ENCODE measurements at places on chromosomes 3 and 15. TPM values are rescaled to one million over a fixed set of nuclear protein-coding genes. Genes with fewer than 3 reads are reported as not detected.
A peak's percentile ranks its signal among the peaks of the same experiment; 100 is the strongest.

DNA sequence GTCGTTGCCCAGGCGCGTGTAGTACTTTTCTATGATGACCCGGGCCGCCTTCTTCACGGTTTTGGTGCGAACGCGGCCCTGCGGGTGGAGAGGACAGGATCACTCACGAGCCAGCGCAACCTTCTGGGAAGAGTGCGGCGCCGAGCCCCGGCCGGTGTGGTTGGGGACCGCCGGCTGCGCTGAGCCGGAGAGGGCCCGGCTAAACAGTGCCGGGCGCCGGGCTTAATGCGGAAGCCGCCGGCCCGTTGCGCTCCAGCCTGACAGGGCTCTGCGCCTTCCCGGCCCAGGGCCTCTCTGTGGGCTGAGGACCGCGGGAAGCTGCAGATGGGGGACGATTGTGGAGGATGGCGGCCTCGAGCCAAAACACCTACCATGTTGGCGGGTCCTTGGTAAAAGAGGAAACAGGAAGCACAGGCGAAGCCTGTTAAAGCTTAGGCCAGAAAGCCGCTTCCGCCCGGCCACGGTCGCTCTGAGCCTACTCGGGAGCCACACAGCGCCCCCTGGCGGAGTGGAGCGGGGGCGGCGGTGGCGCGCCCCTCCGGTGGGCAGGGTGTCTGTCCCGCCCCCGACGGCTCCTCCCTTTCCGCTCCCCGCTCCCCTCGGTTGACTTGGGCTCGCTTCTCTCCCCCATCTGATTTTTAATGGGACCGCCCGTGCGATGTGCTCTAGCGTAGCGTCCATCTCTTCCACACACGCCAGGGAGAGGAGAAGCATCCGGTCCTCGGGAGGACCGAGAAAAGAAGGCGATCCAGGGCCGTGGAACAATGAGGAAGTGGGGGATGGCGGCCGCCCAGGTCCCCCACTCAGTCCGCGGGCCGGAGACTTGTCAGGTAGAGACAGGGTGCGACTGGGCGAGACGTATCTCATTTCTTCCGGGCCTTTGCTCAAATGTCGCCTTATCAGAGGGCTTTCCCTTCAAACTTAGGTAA is at the start of gene RPS17:
Gene RPS17, minus strand, starts transcription at position 403 of the 929 bp plus-strand sequence. Its CDS starts 29 bp downstream, at position 374.
- H3K4me3 ChIP-seq: peak within 1 kb of the TSS; percentile 68
- H3K36me3 ChIP-seq: no peaks in the 10 kb centered on the region
- H3K4me1 ChIP-seq: peaks cover 3% of the 10 kb centered on the region
- no peaks in the 10 kb centered on the region for H3K27me3 ChIP-seq

DNA sequence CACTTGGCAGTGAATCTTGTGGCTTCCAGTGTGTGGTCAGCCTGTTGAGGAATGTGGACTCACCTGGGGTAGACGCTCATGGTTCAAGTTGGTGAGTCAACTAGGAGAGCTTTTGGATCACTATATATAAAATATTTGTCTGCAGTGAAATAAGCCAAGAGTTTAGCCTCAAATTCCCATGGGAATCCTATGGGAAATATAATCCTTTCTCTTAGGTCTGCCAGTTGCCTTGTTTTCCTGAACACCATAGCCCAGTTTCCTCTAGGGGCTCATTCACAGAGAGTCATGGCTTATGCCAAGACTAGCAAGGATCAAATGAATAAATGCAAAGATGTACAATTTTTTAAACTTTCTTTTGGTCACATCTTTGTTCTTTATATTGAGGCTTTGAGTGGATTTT is 100.1 kb upstream of the NPHP3 start:
- no peak overlapping the region for H3K27ac ChIP-seq
- H3K4me3 ChIP-seq: no peak overlapping the region
- H3K4me1 ChIP-seq: no peaks in the 10 kb centered on the region
- no peaks in the 10 kb centered on the region for H3K36me3 ChIP-seq

GRCh38 chr3:132758740-132759139 is 36.5 kb upstream of the NPHP3 start:
- H3K36me3 ChIP-seq: no peaks in the 10 kb centered on the region
- no peaks in the 10 kb centered on the region for H3K27me3 ChIP-seq
- H3K4me3 ChIP-seq: no peak overlapping the region
- H3K4me1 ChIP-seq: no peaks in the 10 kb centered on the region

The EDEM1 gene
- total RNA-seq: 118 TPM

The GLDN gene
- total RNA-seq: not detected

The CADM2 gene
- total RNA-seq: 1.8 TPM

The ARHGEF3 gene
- 5.6 TPM for total RNA-seq
